Dorsolateral prefrontal cortex (tissue), 122 donors: ENCODE measurements at places on chromosomes 1 and 21.
A peak's percentile ranks its signal among the peaks of the same experiment; 100 is the strongest.

DNA sequence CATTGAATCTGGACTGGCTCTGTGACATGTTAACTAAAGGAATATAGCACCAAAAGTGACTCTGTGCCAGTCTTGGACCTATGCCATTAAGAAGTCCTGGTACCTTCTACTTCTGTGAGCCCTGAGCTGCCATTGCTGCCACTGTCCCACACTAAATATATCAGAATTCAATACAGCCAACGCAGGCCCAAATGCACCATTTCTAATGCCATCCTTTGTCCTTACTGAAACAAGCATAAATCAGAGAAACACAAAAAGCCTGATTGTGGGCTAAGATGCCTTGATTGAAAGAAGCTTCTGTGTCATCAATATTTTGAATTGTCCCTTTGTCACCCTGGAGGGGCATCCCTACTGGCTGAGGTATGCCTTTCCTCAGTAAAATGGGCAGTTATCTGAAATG lies 66.9 kb upstream of the NEK2 start:
- DNase-seq: no peak

GRCh38 chr1:29259802-29260441 lies 23.6 kb downstream of the PTPRU start:
- no peak for DNase-seq

- no peak for DNase-seq
Measured at GRCh38 chr1:119260506-119260905, 108.1 kb upstream of the HAO2 start.

GRCh38 chr21:35259457-35259856 lies 210.4 kb upstream of the RUNX1 start:
- DNase-seq: no peak

GRCh38 chr1:53131590-53131938 lies 10.9 kb downstream of the SLC1A7 start:
- DNase-seq: no peak

DNA sequence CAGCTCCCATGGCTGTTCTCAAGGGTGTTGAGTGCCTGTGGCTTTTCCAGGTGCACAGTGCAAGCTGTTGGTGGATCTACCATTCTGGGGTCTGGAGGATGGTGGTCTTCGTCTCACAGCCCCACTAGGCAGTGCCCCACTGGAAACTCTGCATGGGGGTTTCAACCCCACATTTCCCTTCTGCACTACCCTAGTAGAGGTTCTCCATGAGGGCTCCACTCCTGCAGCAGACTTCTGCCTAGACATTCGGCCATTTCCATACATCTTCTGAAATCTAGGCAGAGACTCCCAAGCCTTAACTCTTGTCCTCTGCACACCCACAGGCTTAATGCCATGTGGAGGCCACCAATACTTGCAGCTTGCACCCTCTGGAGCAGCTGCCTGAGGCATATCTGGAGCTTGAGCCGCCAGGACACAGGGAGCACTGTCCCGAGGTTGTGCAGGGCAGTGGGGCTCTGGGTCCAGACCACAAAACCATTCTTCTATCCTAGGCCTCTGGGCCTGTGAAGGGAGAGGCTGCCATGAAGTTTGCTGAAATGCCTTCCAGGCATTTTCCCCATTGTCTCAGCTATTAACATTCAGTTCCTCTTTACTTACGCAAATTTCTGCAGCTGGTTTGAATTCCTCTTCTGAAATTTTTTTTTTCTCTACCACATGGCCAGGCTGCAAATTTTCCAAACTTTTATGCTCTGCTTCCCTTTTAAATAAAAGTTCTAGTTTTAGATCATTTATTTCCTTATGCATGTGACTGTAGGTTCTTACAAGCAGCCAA lies 8.8 kb upstream of the CAPN8 start:
- no peak for DNase-seq

DNA sequence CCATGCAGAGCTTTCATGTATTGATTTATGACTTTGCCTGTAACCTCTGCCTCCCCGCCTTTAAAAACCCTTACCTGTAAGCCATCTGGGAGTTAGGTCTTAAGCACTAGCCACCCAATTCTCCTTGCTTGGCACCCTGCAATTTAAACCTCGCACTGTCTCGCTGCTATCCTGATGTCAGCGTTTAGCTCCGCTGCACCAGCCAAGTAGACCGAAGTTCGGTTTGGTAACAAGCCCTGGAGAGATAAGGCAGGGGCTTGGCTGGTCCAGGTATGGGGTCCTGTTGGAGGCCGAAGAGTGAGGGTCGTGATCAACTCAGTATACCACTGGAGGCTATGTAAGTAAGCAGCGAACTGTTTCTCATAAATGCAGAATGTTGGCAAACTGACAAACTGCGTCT lies 64.4 kb downstream of the GALNT2 start:
- DNase-seq: no peak

DNA sequence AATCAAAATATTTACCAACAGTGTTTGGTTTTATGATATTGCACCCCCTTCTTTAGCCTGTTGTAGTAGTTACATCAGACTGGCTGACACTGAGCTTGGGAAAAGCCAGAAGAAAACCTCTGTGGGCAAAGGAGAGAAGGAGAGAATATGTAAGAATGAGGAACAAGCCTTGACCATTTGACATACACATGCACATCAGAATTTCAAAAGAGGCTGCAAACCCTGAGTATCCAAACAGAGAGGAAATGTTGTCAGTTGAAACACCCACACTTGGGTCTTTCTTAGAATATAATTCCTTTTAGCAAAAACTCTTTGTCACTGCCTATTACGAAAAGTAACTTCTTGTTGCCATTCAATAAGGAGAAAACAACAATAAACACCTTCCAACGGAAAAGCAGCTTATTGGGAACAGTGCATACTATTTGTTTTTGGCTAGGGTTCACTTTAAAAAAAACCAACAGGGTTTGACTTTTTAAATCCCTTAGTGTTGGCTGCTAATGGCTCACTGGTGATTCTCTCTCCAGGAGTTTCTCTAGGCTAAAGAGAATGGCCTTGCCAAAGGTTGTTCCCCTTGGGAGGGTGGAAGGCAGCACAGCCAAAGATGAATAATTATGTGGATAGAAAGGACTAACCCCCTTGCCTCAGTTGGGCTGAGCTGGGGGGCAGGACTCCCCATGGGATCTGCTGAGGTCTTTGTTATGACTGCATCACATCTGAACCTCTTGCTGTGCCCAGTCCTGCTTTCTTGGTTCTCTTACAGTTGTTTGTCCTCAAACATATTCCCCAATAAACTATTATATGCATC lies 48.9 kb downstream of the GORAB start:
- no peak for DNase-seq

DNA sequence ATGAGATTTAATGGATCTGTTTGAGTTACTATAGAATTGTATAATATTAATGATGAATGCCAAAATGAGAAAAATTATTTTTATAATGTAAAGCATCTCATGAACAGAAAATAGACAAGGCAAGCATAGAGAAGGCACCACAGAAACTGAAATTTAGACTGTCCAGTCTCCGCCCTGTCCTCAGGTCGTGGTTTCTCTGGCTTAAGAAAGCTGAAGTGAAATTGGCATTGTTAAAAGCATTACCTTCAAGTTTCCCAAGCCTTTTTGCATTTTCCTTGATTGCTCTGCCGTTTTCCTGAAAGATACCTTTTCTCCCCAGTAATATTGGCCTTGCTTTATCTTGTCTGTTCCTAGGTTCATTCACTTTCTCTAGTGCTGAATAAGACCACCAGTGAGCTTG lies 58.0 kb downstream of the VPS13D start:
- DNase-seq: no peak

- DNase-seq: no peak
Measured at GRCh38 chr1:92752719-92753118, 32.2 kb downstream of the EVI5 start.

- DNase-seq: peak; percentile 72
Measured at GRCh38 chr1:54290506-54291184, 90.7 kb downstream of the MRPL37 start.

- DNase-seq: no peak
Measured at GRCh38 chr1:116152577-116152943, 41.4 kb downstream of the MAB21L3 start.

DNA sequence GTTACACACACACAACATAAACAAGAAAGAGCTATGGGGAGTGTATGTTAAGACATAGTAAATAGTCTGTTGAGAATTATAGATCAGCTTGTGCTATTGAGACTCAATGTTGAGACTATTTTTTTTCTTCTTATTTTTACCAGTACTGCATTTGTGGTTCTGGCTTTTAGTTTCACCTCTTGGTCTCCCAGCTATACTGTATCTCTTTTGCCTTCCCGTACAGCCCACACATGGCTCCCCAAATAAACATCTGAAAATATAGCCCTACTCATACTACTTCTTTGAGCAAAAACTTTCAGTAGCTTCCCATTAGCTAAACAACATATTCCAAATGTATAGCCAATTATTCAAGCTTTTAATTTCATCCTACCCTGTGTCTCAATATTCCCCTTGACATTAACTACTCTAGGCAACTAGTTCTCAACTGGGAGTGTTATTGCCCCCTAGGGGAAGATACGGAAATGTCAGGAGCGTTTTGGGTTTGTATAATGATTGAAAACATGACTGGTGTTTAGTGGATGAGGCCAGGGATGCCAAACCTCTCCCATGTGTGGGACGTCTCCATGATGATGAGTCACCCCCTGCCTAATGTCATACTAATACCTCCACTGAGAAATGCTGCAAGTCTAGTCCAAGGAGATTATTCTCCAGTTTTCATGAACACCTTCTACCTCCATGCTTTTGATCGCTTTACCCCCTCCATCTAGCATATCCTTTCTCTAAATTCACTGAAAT lies 6.8 kb downstream of the RPE65 start:
- no peak for DNase-seq

DNA sequence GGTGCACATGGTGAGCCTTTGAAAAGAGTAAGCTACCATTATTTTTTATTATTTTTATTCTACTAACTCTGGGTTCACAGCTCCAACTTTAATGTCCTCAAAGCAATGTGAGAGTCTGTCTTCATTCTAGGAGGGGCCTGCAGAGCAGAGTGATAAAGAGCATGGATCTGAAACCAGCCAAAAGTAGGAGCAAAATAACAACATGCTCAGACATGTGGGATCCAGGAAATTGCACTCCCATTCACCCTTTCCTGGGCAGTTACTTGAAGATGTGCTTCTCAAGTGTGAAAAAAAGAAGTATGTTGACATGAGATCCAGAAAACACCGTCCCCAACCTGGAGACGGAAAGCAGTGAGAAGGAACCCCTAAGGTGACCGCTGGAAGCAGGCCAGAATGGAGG lies 8.7 kb upstream of the LIN28A start:
- no peak for DNase-seq

- no peak for DNase-seq
Measured at GRCh38 chr1:202058001-202058908, 47.9 kb downstream of the ELF3 start.

- no peak for DNase-seq
Measured at GRCh38 chr1:234911787-234912186, 216.8 kb downstream of the TOMM20 start.

DNA sequence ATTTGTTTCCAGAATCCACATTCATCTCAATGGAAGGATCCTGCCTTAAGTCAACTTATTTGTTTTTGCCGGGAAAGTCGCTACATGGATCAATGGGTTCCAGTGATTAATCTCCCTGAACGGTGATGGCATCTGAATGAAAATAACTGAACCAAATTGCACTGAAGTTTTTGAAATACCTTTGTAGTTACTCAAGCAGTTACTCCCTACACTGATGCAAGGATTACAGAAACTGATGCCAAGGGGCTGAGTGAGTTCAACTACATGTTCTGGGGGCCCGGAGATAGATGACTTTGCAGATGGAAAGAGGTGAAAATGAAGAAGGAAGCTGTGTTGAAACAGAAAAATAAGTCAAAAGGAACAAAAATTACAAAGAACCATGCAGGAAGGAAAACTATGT lies 2.6 kb downstream of the GADD45A start:
- no peak for DNase-seq

- DNase-seq: no peak
Measured at GRCh38 chr1:51088474-51088873, 13.6 kb upstream of the C1orf185 start.

DNA sequence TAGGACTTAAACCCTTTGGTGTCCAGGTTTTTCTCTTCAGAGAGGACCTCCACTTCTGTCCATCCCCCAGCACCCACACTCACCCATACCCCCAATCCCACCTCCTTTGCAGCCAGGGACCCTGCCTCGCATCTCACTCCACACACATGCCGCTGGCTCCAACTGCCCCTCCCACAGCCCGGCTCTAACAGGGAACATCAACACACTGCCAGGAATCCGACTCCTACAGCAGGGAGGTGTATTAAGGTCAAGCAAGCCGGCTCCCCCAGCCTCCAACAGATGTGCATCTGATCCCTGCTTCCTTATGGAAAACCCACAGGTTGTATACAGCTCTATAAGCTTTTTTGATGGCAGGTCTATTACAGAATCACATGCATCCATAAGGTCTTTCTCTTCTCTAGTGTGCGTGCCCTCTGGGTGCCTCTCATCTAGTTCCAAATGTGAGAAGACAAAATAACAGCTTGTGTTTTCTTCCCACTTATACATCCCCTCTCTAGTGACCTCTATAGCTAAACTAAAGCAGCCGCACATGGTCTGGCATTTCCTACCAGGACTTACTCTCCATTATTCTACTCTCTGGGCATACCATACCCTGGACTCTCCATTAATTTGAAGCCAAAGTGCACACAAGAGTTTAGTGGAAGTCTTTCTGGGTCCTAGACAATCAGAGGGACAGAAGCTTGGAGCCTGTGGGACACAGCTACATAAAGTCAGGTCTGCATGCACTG lies 16.3 kb downstream of the PIK3C2B start:
- DNase-seq: no peak

DNA sequence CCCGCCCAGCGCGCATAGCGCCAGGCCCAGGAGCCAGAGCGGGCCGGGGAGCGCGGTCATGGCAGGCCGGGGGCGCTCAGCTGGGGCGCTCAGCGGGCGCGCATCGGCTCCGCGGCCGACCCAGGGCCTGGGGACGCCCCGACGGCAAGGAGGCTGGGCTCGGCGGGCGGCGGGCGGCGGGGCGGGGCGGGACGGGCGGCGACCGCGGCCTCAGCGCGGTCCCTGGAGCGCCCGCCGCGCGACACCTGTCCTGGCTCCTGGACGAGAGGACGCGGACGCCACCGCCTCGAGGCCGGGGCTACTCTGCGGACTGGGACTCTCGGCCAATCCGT lies 273 bp downstream of the BMP8B start:
- DNase-seq: no peak

DNA sequence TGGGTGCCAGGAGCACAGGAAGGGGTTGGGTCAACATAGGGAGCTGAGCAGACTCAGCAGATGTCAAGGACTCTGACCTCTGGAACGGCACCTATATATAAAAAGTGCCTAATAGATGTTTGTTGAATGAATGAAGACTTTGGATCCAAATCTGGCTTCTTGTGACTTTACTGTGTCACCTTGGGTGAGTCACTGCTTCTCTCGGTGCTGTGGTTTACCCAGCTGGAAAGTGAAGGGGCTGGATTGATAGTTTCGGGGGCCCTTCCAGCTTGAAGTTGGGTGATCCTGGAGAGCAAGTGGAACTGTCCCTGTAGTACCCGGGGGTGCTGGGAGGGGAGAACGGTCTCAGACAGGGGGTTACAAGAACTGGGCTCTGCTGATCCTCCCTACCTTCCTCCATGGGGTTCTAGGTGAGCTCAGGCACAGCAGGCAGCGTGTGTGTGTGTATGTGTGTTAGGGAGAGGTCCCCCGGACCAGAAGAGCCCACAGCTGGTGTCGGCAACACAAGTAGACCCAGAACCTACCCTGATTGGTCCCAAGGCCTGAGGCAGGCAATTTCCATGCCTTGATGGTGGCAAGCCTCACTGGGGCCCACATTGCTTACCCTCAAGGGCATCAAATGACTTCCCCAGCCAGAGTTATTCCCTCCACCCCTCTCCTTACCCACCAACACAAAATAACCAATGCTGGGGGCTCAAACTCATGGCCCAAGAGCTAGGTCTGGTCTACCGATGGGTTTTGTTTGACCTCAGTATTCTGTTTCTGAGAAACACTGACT lies 5.5 kb upstream of the PADI1 start:
- peak; percentile 4 for DNase-seq

- no peak for DNase-seq
Measured at GRCh38 chr1:12142891-12143630, 23.7 kb upstream of the TNFRSF1B start.
